GM04503 (cell line): ENCODE measurements at places on chromosomes 2 and 18.
A peak's percentile ranks its signal among the peaks of the same experiment; 100 is the strongest.

GRCh38 chr2:128236491-128237035 is 82.1 kb downstream of the HS6ST1 start:
- peak; percentile 75 for DNase-seq

- no peak for DNase-seq
Measured at GRCh38 chr2:20212871-20213503, 11.9 kb downstream of the SDC1 start.

- DNase-seq, result no peak
Measured at GRCh38 chr18:22335731-22336198, 82.0 kb downstream of the CTAGE1 start.

DNA sequence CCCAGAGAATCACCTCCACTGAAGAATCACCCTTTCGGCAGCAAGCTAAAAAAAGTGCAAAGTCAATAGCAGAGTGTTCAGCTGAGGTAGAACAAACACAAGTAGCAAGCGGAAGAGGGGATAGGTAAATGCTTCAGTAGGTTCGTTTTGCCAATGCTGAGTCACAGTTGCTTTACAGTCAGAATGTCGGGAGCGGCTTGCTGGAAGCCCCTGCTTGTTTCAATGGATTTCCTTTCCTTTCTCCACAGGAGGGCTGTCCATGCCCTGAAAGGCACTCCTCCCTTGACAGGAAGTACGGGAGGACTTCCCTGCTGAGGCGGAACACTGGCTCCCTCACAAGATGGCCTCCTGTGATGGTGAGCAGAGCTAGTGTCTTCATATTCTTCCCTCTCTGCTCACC is 146.2 kb upstream of the LYPD1 start:
- DNase-seq, result no peak

DNA sequence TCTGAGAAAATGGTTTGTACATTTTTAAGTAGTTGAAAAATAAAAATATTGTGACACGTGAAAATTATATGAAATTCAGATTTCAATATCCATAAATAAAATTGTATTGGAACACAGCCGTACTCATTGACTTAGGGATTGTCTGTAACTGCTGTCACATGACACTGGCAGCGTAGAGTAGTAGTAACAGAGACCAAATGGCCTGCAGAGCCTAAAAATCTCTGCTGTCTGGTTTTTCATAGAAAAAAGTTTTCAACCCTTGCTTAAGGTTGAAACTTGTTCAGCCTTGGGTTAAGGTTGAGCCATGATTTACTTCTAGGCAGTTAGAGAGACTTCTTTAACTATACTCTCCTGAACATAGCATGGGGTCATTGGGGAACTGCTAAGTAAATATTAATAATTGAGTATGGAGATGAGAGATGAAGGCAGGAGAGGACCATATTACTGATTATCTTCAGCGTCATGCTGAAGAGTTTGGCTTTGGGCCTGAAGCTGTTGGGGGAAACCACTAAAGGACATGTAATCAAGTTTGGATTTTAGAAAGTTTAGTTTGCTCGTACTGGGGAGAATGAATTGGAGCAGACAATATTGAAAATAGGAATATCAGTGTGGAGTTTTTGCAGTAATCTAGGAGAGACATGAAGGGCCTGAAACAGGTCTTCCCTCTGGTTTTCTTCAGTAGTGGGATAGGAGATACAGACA is 16.2 kb downstream of the EML4 start:
- DNase-seq, result no peak
